Activated CD8-positive, alpha-beta T cell treated with anti-CD3 and anti-CD28 coated beads for 36 hours (primary cell): ENCODE measurements at places on chromosomes 6 and 20. TPM values are rescaled to one million over a fixed set of nuclear protein-coding genes. Genes with fewer than 3 reads are reported as not detected.

- peaks cover 42% of the 10 kb centered on the region for H3K4me1 ChIP-seq
- no peak overlapping the region for H3K4me3 ChIP-seq
Observed at GRCh38 chr6:135624402-135625295, 127.1 kb upstream of the AHI1 start.

The PNLDC1 gene
- total RNA-seq: 0.54 TPM

DNA sequence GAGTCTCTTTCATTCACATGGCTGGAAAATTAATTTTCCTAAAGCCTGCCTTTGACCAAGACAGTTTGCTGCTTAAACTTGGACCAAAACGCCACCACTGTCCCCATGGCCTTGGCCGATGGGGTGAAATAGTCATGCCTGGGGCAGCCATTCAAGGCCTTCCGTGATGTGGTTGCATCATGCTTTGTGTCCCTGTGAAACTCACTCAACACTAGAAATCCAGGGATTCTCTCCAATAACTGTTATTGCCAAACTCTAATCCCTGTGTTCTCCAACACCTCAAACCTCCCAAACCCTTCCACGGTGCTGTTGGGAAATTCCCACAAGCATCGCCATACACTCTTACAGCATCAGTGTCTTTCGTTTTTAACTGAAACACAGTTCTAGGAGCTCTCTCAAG lies 1.4 kb upstream of the TXNDC5 start:
- peaks cover 8% of the 10 kb centered on the region for H3K36me3 ChIP-seq
- peaks cover 4% of the 10 kb centered on the region for H3K27me3 ChIP-seq
- no peak overlapping the region for H3K4me3 ChIP-seq
- H3K4me1 ChIP-seq: peaks cover 14% of the 10 kb centered on the region
- DNase-seq: no peak
- no peak overlapping the region for H3K27ac ChIP-seq

- no peak for DNase-seq
- no peak overlapping the region for H3K4me3 ChIP-seq
- no peaks in the 10 kb centered on the region for H3K36me3 ChIP-seq
- H3K4me1 ChIP-seq: no peaks in the 10 kb centered on the region
- H3K27ac ChIP-seq: no peak overlapping the region
Observed at GRCh38 chr20:38650010-38650409, 48.4 kb downstream of the ARHGAP40 start.
